Muscle of back (tissue), 13 donors: ENCODE measurements at places on chromosomes 3 and 15.

GRCh38 chr3:171974986-171975837, 64.2 kb upstream of the FNDC3B start:
- no peak for DNase-seq

GRCh38 chr3:94256888-94257813, 194.3 kb downstream of the NSUN3 start:
- DNase-seq = no peak

GRCh38 chr15:92869263-92869940, 30.7 kb upstream of the CHD2 start:
- DNase-seq = no peak

DNA sequence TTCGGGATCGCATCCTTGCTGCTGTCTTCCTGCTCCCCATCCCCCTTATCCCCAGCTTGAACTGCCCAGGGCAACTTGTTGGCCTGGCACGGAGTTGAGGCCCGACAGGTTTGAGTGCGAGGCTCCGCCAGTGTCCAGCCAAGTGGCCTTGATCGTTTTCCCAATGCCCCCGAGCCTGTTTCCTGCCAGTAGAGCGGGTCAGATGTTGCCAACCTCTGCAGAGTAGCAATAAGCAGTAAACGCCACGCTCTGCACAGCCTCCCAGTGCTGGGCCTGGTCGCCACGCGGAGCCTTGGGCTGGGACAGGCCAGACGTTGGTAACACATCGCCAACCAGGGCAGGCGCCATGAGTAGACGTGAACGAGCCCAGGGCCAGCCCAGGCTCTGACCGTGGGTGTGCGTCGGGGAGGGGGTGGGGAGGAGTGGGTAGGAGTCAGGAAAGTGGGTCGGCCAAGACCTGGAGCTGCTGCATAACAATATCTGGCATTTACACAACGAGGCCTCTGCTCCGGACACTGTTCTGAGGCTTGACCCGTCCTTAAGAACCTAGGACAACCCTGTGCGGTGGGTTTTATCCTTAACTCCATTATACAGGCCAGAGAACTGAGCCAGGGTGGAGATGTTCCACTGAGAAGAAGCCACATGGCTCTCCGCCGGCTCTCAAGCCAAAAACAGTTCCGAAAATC, 444 bp upstream of the ABHD14A start:
- no peak for DNase-seq

DNA sequence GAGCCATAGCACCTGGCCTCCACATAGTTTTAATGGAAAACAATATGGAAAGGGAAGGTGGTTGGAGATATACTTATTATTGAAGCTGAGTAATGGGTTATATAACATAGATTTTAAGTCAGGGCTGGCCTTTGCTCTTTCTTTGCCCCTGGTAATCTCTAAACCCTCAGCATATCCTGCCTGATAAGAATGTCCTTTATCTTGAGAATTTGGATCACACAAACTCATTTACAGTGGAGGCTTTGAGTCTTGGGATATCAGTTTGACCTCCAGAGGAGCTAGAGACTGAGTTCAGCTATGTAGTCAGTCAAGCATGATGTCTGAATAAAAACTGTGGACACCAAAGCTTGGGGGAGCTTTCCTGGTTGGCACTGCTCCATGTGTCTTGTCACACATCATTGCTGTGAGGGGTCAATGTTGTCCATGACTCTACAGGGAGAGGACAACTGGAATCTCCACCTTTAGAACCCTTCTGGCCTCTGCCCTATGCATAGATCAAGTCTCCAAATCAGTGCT, 9.0 kb upstream of the C3orf33 start:
- no peak for DNase-seq

DNA sequence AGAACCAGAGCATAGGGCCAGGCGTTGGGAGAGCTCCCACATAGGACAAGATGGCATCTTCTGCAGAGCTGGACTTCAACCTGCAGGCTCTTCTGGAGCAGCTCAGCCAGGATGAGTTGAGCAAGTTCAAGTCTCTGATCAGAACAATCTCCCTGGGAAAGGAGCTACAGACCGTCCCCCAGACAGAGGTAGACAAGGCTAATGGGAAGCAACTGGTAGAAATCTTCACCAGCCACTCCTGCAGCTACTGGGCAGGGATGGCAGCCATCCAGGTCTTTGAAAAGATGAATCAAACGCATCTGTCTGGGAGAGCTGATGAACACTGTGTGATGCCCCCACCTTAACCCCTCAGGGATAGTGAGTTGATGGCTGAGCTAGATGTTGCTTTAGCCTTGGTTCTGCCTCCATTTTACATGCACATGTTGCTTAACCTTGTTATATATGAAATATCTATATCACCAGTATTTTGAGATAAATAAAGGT, at the start of gene PYDC2:
Gene PYDC2 (plus strand): TSS at position 51 of the 483 bp plus-strand sequence. CDS start 0 bp downstream, at position 51.
- DNase-seq = no peak

GRCh38 chr3:156674911-156675829, 780 bp downstream of the TIPARP start:
- peak; percentile 78 for DNase-seq

GRCh38 chr3:73446467-73447110, 178.2 kb downstream of the PDZRN3 start:
- DNase-seq = no peak

GRCh38 chr3:116034086-116034485, 410.8 kb downstream of the GAP43 start:
- no peak for DNase-seq

DNA sequence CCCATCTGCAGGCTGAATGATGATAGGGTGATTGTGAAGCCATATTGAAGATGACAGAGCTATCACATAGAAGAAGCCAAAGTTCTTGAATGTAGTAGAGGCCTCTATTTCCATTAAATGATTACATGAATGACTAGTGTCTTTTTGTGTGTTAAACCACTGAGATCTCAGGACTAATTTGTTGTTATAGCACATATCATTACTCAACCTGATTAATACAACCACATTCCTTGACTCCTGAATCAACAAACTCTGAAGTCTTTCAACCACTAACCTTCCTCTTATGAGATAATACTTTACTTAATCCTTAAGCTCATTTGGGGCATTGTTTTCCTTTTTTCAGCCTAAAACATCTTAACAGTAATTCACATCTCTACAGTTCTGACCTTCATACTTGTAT, 564.5 kb upstream of the ADAMTS9 start:
- no peak for DNase-seq
